ENCODE measurements at places on chromosomes 6 and 20. TPM values are rescaled to one million over a fixed set of nuclear protein-coding genes. Genes with fewer than 3 reads are reported as not detected.
A peak's percentile ranks its signal among the peaks of the same experiment; 100 is the strongest.

The CLVS2 gene
- 2.8 TPM for total RNA-seq

- no peak overlapping the region for H3K27ac ChIP-seq
- no peak for DNase-seq
- no peak overlapping the region for H3K4me3 ChIP-seq
Measured at GRCh38 chr6:108463784-108464183, 96.9 kb upstream of the FOXO3 start.

The GPR6 gene
- not detected for total RNA-seq

GRCh38 chr6:21885532-21886114 lies 292.1 kb downstream of the SOX4 start:
- H3K4me1 ChIP-seq, result no peaks in the 10 kb centered on the region
- no peaks in the 10 kb centered on the region for H3K36me3 ChIP-seq
- no peak overlapping the region for H3K4me3 ChIP-seq
- H3K27ac ChIP-seq, result peak overlapping the region; percentile 79

GRCh38 chr6:134822920-134823709 lies 126.8 kb downstream of the ALDH8A1 start:
- DNase-seq, result no peak
- no peaks in the 10 kb centered on the region for H3K27me3 ChIP-seq
- no peak overlapping the region for H3K27ac ChIP-seq
- no peaks in the 10 kb centered on the region for H3K4me1 ChIP-seq

DNA sequence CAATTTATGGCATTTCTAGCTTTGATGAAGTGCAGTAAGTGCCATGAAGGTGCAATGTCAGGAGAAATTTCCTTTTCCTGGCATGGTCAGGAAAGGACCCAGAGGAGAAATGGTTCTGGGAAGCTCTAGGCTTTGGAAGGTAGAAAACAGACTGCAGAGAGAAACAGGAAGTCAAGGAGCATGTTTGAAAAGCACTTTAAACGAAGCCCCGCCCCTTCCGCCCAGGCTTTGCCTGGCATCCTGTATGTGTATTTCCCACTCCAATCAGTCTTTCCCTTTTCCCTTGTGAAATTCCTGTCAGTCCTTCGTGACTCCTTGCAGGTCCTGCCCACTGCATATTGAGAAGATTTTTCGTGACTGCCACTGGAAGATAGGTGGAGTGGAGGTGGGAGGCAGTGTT lies 320.9 kb upstream of the SASH1 start:
- no peaks in the 10 kb centered on the region for H3K4me1 ChIP-seq
- no peak for DNase-seq
- H3K36me3 ChIP-seq, result no peaks in the 10 kb centered on the region
- no peaks in the 10 kb centered on the region for H3K27me3 ChIP-seq
- no peak overlapping the region for H3K27ac ChIP-seq

The CLDN20 gene
- total RNA-seq, result not detected

- peaks cover 3% of the 10 kb centered on the region for H3K4me1 ChIP-seq
- no peaks in the 10 kb centered on the region for H3K36me3 ChIP-seq
- H3K27me3 ChIP-seq, result no peaks in the 10 kb centered on the region
- peak overlapping the region; percentile 98 for H3K27ac ChIP-seq
- DNase-seq, result peak; percentile 95
Measured at GRCh38 chr20:2101865-2102584, 398 bp downstream of the STK35 start.

- H3K4me3 ChIP-seq, result no peak overlapping the region
- no peaks in the 10 kb centered on the region for H3K36me3 ChIP-seq
- H3K27me3 ChIP-seq, result no peaks in the 10 kb centered on the region
- no peak overlapping the region for H3K27ac ChIP-seq
- H3K4me1 ChIP-seq, result no peaks in the 10 kb centered on the region
Measured at GRCh38 chr6:112031960-112032359, 21.9 kb upstream of the CCN6 start.

DNA sequence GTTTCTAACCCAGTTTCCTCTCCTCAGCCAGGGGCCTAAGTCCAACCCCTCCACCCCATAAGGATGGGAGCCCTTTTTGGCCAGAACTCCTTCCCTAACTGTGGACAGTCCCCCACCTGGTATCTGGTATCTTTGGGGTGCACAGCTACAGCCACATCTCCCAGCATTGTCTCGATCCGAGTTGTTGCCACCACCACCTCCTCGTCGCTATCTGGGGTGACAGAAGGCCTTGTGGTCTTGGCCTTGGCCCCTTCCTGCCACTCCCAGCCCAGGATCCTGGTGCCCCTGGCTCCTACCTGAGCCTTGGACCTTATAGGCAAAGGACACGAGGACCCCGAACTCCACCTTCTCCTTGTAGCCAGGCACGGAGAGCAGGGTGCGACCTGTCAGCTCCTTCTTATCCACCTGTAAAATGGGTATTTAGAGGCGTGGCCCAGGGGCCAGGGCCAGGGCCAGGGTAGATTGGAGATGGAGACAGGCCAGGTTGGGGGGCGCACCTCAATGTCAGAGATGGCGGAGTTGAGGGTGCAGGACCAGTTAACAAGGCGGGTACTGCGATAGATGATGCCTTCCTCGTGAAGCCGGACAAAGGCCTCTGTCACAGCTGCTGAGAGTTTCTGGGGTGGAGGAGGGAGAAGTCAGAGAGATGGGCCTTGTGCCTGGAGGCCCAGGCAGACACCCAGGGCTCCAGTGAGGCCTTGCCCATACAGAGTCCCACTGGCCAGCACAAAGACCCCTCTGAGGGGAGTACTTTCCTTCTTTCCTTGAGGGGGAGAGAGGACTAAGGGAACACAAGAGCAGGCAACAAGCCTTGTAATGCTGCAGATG lies 7.2 kb upstream of the VWA7 start:
- no peaks in the 10 kb centered on the region for H3K27me3 ChIP-seq
- peaks cover 56% of the 10 kb centered on the region for H3K36me3 ChIP-seq
- no peaks in the 10 kb centered on the region for H3K4me1 ChIP-seq
- H3K4me3 ChIP-seq, result no peak overlapping the region
- no peak overlapping the region for H3K27ac ChIP-seq
- no peak for DNase-seq

GRCh38 chr6:113481910-113482309 lies 375.2 kb upstream of the MARCKS start:
- no peaks in the 10 kb centered on the region for H3K4me1 ChIP-seq
- no peaks in the 10 kb centered on the region for H3K27me3 ChIP-seq
- H3K27ac ChIP-seq, result no peak overlapping the region
- no peak overlapping the region for H3K4me3 ChIP-seq
- no peaks in the 10 kb centered on the region for H3K36me3 ChIP-seq

DNA sequence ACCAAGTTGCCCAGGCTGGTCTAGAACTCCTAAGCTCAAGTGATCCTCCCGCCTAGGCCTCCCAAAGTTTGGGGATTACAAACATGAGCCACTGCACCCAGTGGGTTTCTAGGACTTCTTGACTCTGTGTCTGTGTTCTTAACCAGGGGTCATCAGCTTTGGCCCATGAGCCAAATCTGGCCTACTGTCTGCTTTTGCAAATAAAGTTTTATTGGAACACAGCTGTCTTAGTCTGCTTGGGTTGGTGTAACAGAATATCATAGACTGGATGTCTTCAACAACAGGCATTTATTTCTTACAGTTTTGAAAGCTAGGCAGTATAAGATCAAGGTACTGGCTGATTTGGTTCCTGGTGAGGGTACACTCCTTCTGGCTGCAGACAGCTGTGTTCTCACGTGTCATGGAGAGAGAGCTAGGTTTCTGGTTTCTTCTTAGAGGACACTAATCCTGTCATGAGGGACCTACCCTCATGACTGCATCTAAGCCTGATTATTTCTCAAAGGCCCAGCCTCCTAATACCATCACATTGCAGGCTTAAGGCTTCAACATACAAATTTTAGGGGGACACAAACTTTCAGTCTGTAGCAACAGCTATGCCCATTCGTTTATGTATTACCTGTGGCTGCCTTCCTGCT lies 23.3 kb downstream of the ARFGEF2 start:
- no peak for DNase-seq
- H3K4me3 ChIP-seq, result no peak overlapping the region
- no peaks in the 10 kb centered on the region for H3K4me1 ChIP-seq

DNA sequence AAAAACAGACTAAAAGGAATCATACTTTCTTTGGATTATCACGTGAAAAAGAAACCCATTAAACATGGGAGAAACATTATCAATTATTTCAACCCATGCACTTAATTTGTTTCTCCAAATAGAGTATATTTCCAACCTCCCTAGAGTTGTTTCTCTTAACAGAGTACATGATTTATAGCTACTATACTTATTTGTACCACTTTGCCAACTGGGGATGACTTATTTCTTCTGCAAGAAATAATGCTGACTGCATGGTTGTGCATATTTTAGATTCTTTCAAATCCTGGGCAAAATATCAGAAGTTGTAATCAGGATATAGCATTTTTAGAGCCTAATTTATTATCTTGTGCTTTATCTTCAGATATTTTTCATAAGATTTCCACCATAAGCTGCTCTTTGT lies 629.1 kb upstream of the EYS start:
- H3K36me3 ChIP-seq, result no peaks in the 10 kb centered on the region
- H3K4me1 ChIP-seq, result no peaks in the 10 kb centered on the region
- no peaks in the 10 kb centered on the region for H3K27me3 ChIP-seq
- DNase-seq, result no peak

DNA sequence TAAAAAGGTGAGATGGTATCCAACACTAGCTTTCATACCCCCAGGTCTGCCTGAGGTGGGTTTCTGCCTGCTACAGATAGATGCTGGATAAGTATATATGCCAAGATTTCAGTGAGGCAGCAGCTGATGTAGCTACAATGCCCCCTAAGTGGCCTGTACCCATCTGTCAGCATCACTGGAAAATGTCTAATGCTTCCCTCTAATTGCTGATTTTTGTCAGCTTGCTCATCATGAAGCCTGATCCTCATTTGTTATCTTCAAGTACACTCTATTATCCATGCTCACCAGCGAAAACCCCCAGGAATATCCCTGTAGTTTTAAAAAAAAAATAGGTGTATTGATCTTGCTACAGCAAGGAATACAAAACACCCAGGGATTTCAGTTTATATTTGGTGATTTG lies 32.2 kb downstream of the OPRM1 start:
- no peak for DNase-seq
- no peak overlapping the region for H3K4me3 ChIP-seq
- H3K36me3 ChIP-seq, result no peaks in the 10 kb centered on the region

The RSPH3 gene
- total RNA-seq, result 10.7 TPM

GRCh38 chr6:30834646-30835045 lies 49.7 kb upstream of the DDR1 start:
- H3K4me3 ChIP-seq, result no peak overlapping the region
- no peaks in the 10 kb centered on the region for H3K4me1 ChIP-seq
- DNase-seq, result no peak

The SLC22A3 gene
- total RNA-seq, result 15.3 TPM

DNA sequence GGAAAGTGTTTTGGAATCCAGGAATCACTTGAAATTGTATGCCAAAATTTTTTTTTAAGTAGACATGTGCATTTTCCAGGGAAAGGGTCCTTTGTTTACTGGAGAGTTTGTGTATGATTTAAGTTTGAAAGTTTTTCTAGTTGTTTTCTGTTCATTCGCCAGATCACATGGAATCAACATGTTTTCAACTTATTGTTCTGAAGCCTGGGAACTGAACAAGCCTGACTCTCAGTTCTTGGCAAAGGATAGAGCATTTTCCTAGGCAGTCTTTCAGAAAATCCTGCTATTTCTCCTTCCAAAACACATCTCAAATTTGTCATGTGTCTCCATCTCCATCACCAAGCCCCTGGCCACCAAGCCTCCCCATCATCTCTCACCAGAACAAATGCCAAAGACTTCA lies 374.8 kb downstream of the MAFB start:
- H3K27ac ChIP-seq, result no peak overlapping the region
- DNase-seq, result no peak
- no peaks in the 10 kb centered on the region for H3K27me3 ChIP-seq
- no peak overlapping the region for H3K4me3 ChIP-seq
- no peaks in the 10 kb centered on the region for H3K4me1 ChIP-seq

DNA sequence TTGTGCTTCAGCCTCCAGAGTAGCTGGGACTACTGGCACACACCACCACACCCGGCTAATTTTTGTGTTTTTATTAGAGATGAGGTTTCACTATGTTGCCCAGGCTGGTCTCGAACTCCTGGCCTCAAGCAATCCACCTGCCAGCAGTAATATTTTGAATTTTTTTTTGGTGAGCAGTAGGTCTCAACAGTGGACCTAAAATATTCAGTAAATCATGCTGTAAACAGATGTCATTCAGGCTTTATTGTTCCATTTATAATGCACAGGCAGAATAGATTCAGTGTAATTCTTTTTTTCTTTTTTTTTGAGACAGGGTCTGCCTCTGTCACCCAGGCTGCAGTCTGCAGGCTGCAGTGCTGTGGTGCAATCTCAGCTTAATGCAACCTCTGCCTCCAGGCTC lies 69.7 kb downstream of the NCOA3 start:
- H3K36me3 ChIP-seq, result no peaks in the 10 kb centered on the region
- peaks cover 37% of the 10 kb centered on the region for H3K4me1 ChIP-seq
- no peak for DNase-seq
- no peak overlapping the region for H3K4me3 ChIP-seq
- no peak overlapping the region for H3K27ac ChIP-seq

GRCh38 chr20:63589261-63590217 lies 15.5 kb upstream of the HELZ2 start:
- H3K36me3 ChIP-seq, result peaks cover 26% of the 10 kb centered on the region
- peaks cover 6% of the 10 kb centered on the region for H3K4me1 ChIP-seq

GRCh38 chr20:49281059-49281912 lies 3.4 kb upstream of the ZNFX1 start:
- no peaks in the 10 kb centered on the region for H3K27me3 ChIP-seq
- H3K4me3 ChIP-seq, result no peak overlapping the region
- H3K4me1 ChIP-seq, result peaks cover 46% of the 10 kb centered on the region
- no peak for DNase-seq

- H3K27ac ChIP-seq, result no peak overlapping the region
- no peaks in the 10 kb centered on the region for H3K36me3 ChIP-seq
Measured at GRCh38 chr6:136947037-136947436, 24.9 kb downstream of the SLC35D3 start.

The OR2J1 gene
- total RNA-seq, result not detected

DNA sequence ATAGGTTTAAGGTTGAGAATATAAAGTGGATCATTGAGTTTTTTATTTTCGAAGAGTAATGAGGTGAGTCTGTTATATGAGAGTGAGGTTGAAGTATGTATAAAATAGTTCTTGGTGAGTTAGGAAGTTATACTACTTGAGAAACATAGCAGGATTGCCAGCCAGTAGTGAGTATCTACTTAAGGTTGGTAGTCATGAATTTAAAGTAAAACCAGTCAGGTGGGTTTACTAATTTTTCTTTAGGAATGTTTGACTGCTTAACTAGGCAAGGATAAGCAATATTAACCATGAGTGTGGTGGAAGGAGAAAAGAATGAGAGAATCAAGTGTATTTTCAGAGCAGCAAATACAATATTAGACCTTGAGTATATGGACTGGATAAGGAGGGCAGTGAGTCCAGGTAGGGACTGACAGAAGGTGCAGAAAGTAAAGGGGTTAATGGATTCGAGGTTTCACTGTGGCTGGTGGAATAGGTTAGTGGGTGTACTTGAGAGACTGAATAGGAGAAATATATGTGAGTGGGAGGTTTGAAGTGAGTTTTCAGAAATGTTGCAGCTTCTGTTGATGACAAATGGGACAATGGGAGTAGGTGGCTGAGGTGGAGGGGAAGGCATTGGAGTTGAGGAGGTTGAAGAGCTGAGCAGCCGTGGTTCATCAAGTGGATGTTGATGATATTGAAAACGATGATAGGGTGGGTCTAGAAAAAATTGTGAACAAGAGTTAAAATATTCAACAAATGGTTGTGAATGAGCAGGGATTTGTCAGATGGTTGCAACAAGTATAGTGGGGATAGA lies 232.5 kb upstream of the ASCC3 start:
- no peaks in the 10 kb centered on the region for H3K4me1 ChIP-seq
- H3K4me3 ChIP-seq, result no peak overlapping the region
- H3K36me3 ChIP-seq, result no peaks in the 10 kb centered on the region

The UNC93A gene
- not detected for total RNA-seq
